ENCODE measurements at places on chromosomes 1 and 21. TPM values are rescaled to one million over a fixed set of nuclear protein-coding genes. Genes with fewer than 3 reads are reported as not detected.
A peak's percentile ranks its signal among the peaks of the same experiment; 100 is the strongest.

DNA sequence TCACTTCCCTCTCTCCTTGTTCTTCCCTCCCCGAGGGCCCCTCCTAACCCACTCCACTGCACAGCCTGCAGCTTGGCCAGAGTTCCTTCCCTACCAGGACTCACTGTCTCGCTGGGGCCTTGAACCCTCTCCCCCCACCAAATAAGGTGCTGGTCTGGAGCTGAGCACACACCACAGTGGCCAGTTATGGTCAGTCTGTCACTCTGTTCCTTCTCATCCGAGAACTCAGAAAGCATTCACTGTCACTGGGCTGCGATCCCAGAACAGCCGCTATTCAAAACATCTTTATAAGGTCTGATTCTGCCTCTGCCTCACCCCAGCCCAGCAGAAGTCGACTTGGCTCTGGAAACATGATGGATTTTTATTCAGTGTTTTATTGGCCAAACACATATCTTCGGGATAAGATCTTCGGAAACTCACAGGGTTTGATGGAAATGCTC lies 19.8 kb upstream of the LBR start:
- H3K27me3 ChIP-seq: no peaks in the 10 kb centered on the region
- H3K4me1 ChIP-seq: peaks cover 10% of the 10 kb centered on the region
- no peak for DNase-seq
- H3K36me3 ChIP-seq: no peaks in the 10 kb centered on the region
- no peak overlapping the region for H3K27ac ChIP-seq

GRCh38 chr1:222060210-222060916 lies 318.5 kb upstream of the DUSP10 start:
- no peak overlapping the region for H3K4me3 ChIP-seq
- H3K4me1 ChIP-seq: no peaks in the 10 kb centered on the region
- H3K27ac ChIP-seq: no peak overlapping the region
- DNase-seq: no peak
- no peaks in the 10 kb centered on the region for H3K36me3 ChIP-seq

DNA sequence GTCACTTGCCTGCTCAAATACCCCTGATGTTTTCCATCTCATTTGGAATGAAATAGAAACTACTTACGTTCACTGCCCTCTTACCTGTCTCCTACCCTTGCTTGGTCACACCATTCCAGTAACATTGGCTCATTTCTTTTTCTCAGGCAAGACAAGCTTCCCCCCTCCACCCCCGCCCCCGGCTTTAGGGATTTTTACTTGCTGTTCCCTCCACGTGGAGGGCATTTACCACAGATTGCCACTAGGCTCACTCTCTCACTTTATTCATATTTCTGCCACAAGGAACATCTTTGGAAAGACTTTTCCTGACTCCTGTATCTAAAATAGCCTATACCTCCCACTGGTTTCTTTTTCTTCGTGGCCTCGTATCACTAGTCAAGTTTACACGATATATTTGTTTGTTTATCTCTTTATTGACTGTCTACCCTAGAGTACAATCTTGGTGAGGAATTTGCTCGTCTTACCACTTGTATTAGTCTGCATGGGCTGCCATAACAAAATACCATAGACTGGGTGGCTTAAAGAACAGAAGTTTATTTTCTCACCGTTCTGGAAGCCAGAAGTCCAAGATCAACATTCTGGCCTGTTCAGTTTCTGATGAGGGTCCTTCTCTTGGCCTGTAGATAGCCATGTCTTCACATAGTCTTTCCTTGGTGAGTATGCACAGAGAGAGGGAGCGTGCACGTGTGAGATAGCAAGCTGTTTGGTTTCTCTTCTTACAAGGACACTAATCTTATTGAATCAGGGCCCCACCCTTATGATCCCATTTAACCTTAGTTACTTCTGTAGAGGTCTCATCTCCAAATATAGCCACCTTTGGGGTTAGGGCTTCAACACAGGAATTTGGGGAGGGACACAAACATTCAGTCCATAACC lies 126.2 kb downstream of the NRDC start:
- no peak overlapping the region for H3K4me3 ChIP-seq
- H3K27ac ChIP-seq: no peak overlapping the region
- peak; percentile 57 for DNase-seq
- no peaks in the 10 kb centered on the region for H3K4me1 ChIP-seq
- peaks cover 48% of the 10 kb centered on the region for H3K36me3 ChIP-seq
- no peaks in the 10 kb centered on the region for H3K27me3 ChIP-seq

DNA sequence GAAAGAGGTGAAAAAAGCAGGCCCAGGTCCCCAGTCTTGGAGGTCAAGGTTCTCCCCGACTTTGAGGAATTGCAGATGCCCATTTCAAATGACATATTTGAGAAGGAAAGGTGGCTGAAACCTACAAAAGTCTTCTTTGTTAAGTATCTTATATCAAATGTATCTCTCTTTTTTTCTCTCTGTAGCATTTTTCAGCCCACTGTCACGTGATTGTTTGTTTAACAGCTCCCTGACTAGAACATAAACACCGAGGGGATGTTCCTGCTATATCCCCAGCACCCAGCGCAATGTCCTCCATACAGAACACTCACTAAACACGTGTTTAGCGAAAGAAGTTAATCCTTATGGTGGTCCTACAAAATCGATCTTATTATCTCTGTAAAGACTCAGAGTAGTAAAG lies 27.6 kb downstream of the BEND5 start:
- no peaks in the 10 kb centered on the region for H3K4me1 ChIP-seq
- DNase-seq: no peak
- H3K4me3 ChIP-seq: no peak overlapping the region
- no peaks in the 10 kb centered on the region for H3K27me3 ChIP-seq
- H3K36me3 ChIP-seq: no peaks in the 10 kb centered on the region

DNA sequence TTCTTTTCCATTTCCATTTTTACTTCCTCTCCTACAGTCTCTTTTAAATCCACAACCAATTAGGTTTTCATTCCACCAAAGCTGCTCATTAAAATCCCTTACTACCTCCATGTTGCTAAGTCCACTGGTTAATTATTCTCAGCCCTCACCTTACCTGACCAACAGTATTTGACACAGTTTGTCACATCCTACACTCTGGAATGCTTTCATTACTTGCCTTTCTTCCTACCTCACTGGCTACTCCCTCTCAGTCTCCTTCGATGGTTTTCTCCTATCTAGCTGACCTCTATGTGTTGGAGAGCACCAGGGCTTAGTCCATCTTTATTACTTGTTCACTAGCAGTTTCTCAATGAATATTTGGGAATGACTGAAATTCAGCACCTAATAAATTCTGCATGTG lies 78.6 kb downstream of the NME7 start:
- no peak for DNase-seq
- peaks cover 5% of the 10 kb centered on the region for H3K36me3 ChIP-seq
- H3K27ac ChIP-seq: no peak overlapping the region
- H3K27me3 ChIP-seq: no peaks in the 10 kb centered on the region
- H3K4me3 ChIP-seq: no peak overlapping the region

DNA sequence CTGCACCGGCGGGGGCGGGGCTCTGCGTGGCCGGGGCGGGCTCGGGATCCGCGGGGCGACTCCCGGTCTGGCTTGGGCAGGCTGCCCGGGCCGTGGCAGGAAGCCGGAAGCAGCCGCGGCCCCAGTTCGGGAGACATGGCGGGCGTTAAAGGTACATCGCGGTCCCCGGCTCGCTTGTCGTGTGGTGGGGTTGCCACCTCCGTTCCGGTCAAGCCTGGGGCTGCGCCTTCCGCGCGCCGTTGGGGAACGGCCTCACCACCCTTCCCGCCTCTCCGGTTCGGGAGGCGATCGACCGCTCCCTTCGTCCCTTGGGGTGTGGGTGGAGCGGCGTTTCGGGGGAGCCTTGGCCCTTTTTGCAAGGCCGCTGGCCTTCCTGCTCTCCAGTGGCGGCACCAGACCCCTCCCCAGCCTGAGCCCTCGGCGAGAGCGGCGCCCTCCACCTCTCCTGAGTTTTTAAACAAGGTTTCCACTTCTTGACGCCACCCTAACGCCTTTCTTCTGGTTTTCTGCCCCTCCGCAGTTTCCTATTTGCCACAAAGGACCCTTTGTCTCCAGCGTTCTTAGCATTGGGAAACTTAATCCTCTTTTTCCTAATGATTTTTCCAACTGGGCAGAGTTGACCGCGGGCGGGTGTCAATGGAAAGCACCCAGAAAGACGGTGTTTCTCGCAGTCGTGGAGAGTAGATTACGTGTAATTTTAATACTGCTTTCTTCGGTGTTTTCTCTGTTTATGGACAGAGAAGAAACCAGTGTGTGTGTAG lies at the start of the genes LEPR and LEPROT:
LEPR (plus strand) TSS at position 79 of the 761 bp plus-strand sequence. CDS start 144,898 bp downstream, outside the sequence.
LEPROT (plus strand) TSS at position 79 of the 761 bp plus-strand sequence; CDS start at position 136, 57 bp downstream.
- peaks cover 12% of the 10 kb centered on the region for H3K36me3 ChIP-seq
- H3K4me1 ChIP-seq: no peaks in the 10 kb centered on the region
- no peaks in the 10 kb centered on the region for H3K27me3 ChIP-seq
- H3K4me3 ChIP-seq: peak within 1 kb of the TSS; percentile 96

DNA sequence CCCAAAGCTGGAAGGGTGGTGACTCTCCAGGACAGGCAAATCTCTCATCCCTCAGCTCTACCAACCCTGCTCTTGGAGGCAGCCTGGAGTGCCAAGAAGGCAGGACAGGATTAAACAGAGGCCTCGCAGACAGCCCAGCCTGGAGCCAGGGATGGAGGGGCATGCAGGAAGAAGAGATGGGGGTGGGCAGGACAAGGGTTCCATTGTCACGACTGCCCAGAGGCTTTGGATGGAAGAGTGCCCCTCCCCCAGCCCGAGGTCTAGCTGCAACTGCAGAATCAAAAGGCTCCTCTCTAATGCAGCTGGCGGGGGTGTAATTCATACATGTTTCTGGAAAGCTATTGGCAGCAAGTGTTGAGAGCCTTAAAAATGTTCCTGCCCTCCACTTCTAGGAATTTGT lies 8.8 kb downstream of the RAB7B start:
- no peak overlapping the region for H3K27ac ChIP-seq
- peak; percentile 46 for DNase-seq
- H3K27me3 ChIP-seq: no peaks in the 10 kb centered on the region
- H3K4me3 ChIP-seq: no peak overlapping the region
- no peaks in the 10 kb centered on the region for H3K4me1 ChIP-seq

- H3K27me3 ChIP-seq: no peaks in the 10 kb centered on the region
- no peaks in the 10 kb centered on the region for H3K36me3 ChIP-seq
- H3K27ac ChIP-seq: no peak overlapping the region
- no peak for DNase-seq
- H3K4me3 ChIP-seq: no peak overlapping the region
- no peaks in the 10 kb centered on the region for H3K4me1 ChIP-seq
Measured at GRCh38 chr1:46948629-46949416, 7.5 kb upstream of the CYP4A11 start.

DNA sequence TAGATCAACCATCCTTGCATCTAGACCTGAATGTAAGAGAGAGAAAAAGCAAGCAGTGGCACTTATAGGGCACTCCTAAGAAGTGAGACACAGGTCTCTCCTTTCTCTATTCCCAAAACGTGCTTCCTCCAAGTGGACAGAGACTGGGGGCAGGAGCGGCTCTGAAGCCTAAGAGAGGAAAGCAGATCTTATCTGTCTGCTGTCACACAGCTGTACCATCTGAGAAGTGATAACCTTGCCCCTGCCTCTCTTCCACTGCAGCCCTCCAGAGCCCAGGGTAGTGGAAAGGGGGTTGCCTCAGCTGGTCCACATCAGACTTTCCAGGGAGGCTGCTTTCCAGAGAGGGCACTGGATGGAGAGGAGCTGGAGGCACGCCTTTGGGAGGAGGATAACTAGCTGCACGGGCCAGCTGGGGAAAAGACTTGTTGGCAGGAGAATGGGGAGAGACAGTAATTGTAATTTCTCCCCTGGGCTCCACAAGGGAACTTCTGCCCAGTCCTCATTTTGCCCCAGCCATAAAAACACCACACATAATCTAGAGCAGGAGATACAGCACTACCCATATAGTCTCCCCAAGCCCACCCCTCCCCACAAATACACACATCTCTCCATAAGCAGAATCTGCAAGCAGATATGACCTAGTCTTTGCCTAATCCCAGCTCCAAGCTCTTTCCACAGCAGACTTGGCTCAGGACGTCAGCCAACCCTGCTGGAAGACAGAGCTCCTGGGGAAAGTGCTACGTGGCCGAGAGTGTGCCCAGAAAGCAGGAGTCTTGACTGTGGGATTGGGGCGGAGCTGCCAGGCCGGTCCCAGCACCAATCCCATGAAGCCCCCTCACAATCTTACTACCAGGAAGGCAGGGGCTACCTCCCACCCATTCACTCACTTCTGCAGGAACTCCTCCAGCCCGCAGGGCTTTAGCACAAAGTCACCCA lies 31.2 kb downstream of the PIK3C2B start:
- no peak overlapping the region for H3K4me3 ChIP-seq
- no peak overlapping the region for H3K27ac ChIP-seq
- H3K36me3 ChIP-seq: peaks cover 23% of the 10 kb centered on the region
- no peaks in the 10 kb centered on the region for H3K27me3 ChIP-seq
- no peaks in the 10 kb centered on the region for H3K4me1 ChIP-seq

The HSPA6 gene
- total RNA-seq: not detected

The SMPDL3B gene
- 13.4 TPM for total RNA-seq

The NHLH1 gene
- total RNA-seq: 0.57 TPM

The TRPM2 gene
- total RNA-seq: 12.5 TPM

The GPR25 gene
- not detected for total RNA-seq
